Spleen (tissue), 13 donors: ENCODE measurements at places on chromosomes 2 and 18. TPM values are rescaled to one million over a fixed set of nuclear protein-coding genes. Genes with fewer than 3 reads are reported as not detected.

Gene NDUFAF7
- polyA plus RNA-seq: 19.4 TPM

Gene SH3RF3
- 2.5 TPM for polyA plus RNA-seq

Gene RHBDD1
- polyA plus RNA-seq: 7.6 TPM

Gene CRIM1
- 14.1 TPM for polyA plus RNA-seq

GRCh38 chr2:80054346-80054675, 250.2 kb downstream of the LRRTM1 start:
- no peak for DNase-seq

GRCh38 chr18:62413206-62413605, 88.1 kb downstream of the TNFRSF11A start:
- no peak for DNase-seq

DNA sequence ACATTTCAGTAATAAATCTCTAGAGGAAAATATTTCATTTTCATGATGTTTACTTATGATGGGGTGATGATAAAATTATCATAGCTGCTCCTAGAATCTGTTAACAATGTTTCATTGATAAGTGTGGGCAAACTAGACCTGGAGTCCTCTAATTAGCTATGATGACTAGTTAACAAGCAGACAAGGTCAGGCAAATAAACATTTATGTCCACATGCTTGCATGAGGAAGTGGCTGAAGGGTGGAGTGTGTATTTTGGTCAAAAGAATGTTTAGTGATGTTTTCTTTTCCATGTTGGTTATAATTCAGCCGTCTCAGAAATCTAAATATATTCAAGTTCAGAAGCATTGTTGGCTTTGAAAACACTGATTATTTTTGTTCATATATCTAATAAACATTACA, 99.9 kb upstream of the FN1 start:
- DNase-seq: no peak

GRCh38 chr2:108911807-108912628, 77.0 kb downstream of the EDAR start:
- peak; percentile 64 for DNase-seq

Gene TCF4
- polyA plus RNA-seq: 20.0 TPM

GRCh38 chr2:239188536-239188935, 212.3 kb downstream of the HDAC4 start:
- DNase-seq: peak; percentile 49

DNA sequence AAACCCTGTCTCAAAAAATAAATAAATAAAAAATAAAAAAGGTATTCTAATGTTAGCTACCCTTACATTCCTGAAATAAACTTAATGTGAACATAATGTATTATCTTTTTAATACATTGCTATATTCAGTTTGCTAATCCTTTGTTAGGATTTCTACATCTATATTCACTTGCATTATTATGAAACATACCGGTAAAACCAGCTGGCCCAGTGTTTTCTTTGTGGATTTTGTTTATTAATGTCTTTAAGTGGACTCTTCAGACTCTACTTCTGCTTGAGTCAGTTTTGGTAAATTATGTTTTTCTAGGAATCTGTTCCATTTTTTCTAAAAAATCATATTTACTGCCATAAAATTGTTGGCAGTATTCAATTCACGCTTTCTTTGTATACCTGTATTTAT, 34.5 kb downstream of the PTPN2 start:
- no peak for DNase-seq

Gene FOXI3
- not detected for polyA plus RNA-seq

DNA sequence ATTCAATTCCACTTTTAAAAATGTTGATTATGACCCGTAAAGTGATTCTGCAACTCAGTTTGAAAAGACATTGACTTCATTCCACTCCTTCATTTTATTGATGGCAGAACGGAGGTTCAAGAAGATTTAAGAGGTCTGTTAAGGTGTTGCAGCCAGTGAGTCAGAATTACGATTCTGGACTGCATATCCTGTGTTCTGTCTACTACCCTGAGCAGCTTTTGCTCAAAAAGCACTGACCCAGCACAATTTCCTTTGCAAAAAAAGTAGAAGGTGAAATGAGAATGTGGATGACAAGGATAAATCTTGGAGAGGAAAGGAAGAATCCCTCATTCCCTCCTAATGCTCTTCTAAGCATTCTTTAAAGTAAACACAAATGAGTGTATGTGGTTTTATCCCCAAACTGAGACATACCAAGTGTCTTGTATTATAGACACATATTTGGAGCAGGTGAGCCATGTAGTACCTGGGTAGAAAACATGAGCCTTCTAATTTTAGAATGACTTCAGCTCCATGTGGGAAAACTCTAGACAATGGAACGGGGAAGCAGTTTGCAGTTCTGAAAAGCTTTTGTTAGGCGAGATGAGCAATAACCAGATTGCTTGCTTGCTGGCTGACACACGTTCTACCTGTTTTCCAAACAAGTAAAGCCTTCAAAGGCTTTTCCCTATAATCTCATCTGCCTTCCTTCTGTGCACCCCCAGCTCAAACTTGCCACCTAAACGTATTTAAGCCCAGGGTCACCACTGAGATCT, 44.7 kb downstream of the TGFA start:
- no peak for DNase-seq

GRCh38 chr2:239295377-239296019, 105.3 kb downstream of the HDAC4 start:
- DNase-seq: no peak

Gene UGT1A10
- polyA plus RNA-seq: 0.03 TPM

DNA sequence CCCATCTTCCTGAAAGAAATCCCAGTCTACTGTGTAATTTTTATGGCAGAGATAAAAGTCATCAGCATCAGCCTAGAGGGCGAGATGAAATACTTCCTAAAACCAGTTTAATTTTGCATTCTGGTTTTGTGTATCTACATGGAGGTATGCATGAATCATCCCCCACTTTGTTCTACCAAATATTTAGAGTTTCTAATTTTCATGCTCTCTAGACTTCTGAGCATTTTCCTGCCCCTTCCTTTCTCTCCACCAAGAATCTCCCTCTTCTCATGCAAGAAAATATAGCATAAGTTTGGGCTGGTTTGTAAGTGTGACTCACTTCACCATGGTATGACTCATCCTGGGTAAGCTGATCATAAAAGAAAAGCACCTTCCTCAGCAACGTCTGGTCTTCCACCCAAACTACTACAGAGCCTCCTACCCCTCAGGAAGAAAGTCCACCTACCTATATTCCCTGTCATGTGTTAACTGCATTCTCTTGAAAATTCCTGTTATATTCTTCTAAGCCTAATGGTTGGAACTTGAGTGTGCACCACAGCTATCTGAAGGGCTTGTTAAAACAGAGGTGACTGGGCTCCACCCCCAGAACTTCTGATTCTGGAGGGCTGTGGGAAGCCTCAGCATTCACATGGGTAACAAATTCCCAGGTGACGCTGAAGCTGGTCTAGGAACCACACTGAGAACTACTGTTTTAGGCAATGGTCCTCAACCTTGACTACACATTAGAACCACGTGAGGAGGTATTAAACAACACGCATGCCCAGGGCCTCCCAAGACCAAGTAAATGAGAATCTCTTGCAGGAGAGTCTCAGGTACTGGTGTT, 37.4 kb upstream of the RAPGEF4 start:
- DNase-seq: no peak

- DNase-seq: no peak
Observed at GRCh38 chr2:234881413-234882241, 70.2 kb upstream of the SH3BP4 start.

DNA sequence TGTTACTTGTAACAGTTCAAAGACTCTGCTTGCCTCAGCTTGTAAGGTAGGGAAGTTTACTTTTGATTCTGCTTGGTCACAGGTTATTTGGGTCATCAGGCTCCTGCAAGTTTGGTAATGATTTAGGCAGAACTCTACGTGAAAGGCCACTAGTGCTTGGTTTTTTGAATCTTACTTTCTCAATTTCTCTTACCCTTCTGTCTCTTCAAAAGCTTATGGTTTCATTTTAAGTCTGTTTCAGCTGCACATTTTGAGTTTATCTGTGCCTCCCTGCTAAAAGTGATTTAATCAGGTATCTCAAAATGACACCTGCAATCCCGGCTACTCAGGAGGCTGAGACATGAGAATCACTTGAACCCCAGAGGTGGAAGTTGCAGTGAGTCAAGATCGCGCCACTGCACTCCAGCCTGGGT, 26.3 kb upstream of the MOCOS start:
- DNase-seq: no peak

DNA sequence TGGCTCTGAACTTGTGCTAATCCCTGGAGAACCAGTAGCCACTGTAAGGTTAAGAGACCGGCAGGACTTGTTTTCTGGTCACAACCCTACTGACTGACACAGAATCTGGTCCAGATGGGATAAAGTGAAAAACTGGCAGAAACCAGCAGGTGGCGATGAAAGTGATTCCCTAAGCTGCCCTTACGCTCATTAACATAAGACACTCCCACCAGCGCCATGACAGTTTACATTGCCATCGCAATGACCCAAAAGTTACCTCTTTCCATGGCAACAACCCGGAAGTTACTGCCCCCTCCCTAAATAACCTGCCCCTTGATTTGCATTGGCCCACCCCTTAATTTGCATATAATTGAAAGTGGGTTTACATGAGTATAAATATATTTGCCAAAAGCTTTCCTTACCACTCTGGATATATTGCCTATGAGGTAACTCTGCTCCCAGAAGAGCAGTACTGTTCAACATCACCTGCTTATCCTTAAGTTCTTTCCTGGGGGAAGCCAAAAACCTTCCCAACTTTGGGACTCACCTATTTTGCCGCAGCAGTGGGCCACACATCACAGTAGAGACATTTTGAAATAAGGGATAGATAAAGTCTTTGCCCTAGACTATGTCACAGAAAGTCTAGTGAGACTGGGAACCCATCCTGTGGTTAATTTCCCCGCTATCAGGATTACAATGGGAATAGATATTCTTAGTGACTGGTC, 35.8 kb upstream of the AFF3 start:
- DNase-seq: no peak

Gene ELP2
- 72.4 TPM for polyA plus RNA-seq

- DNase-seq: no peak
Observed at GRCh38 chr2:241987726-241988125, 118.2 kb downstream of the RTP5 start.

DNA sequence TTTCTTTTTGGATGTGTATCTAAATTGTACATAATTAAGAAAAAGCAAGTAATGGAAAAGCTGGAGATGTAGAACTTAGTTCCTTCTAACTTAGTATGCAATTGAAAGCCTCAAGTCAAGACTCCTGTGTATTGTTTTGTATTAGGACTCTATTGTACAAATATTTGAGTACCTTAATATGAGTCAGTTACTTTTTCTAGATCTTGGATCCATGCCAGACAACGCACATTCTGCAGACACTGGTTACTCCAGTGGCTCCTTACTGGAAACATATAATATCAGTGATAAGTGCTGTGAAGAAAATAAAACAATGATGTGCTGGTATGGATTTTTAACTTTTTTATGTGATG, 1.5 kb downstream of the SLC39A10 start:
- DNase-seq: no peak

GRCh38 chr2:221649051-221649775, 77.1 kb upstream of the EPHA4 start:
- DNase-seq: no peak

Gene EIF5B
- 14.6 TPM for polyA plus RNA-seq

GRCh38 chr2:97761192-97761591, 47.8 kb downstream of the ZAP70 start:
- peak; percentile 85 for DNase-seq

DNA sequence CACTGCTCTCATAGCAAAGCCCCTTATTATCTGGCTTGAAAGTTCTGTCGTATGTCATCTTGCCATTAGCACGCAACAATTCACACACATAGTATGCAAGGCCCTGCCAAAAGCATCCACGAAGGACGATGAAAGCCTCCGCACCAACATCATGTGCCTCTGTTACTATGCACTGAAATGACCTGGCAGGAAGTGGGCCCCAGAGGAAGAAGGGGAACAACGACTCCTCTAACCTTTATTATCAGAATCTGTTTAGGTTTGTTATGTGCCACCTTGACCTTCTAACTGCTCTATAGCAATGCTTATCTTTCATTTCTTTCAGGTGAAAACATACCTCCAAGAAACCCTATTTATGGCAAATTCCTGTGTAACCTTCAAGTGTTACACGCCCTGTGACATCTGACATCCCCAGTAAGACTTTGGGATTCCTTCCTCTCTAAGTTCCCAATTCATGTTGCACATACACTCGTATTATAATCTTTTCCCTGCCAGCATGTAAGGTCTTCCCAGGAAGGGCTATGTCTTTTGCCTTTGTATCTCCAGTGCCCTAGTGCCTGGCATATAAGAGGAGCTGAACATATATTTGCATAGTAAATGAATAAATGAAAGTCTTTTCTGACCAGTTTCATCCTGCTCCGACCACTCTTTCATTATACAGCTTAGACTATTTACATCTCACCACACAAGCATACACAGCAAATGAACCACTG, 7.0 kb upstream of the NDUFV2 start:
- DNase-seq: no peak

GRCh38 chr18:9655232-9655767, 40.9 kb upstream of the PPP4R1 start:
- no peak for DNase-seq

Gene SIX3
- not detected for polyA plus RNA-seq

Gene GIGYF2
- 9.2 TPM for polyA plus RNA-seq

DNA sequence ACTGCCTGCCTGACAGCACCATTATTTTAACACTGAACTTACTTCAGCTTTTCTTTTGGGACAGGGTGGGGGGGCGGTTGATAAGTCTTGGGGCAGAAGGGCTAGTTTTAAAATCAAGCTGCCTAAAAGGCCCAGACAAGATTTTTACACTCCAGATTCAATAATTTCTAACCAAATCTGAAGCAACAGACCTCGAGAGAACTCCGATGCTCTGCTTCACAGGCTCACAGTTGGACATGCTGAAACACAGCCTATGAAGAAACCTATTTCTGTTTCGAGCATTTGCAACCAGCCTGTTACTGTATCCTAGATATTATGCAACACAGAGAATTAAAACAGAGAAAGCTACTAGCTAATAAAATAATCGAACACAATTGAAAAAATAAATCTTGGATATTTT, 1.3 kb upstream of the MYT1L start:
- no peak for DNase-seq

- no peak for DNase-seq
Observed at GRCh38 chr2:213161759-213162515, 10.5 kb upstream of the IKZF2 start.

Gene CPO
- 0.15 TPM for polyA plus RNA-seq

Gene TMSB10
- 2,869 TPM for polyA plus RNA-seq

- no peak for DNase-seq
Observed at GRCh38 chr18:34702814-34703213, 7.3 kb upstream of the DTNA start.

Gene LRP2
- polyA plus RNA-seq: not detected

- no peak for DNase-seq
Observed at GRCh38 chr2:126798276-126799140, 100.2 kb upstream of the TEX51 start.

GRCh38 chr2:43075811-43076585, 150.4 kb downstream of the ZFP36L2 start:
- DNase-seq: peak; percentile 39

GRCh38 chr2:44329343-44329742, 32.0 kb downstream of the PREPL start:
- no peak for DNase-seq
